ENCODE measurements at places on chromosomes 2 and 18.

- no peak for DNase-seq
Measured at GRCh38 chr2:54791831-54792230, 68.4 kb downstream of the EML6 start.

DNA sequence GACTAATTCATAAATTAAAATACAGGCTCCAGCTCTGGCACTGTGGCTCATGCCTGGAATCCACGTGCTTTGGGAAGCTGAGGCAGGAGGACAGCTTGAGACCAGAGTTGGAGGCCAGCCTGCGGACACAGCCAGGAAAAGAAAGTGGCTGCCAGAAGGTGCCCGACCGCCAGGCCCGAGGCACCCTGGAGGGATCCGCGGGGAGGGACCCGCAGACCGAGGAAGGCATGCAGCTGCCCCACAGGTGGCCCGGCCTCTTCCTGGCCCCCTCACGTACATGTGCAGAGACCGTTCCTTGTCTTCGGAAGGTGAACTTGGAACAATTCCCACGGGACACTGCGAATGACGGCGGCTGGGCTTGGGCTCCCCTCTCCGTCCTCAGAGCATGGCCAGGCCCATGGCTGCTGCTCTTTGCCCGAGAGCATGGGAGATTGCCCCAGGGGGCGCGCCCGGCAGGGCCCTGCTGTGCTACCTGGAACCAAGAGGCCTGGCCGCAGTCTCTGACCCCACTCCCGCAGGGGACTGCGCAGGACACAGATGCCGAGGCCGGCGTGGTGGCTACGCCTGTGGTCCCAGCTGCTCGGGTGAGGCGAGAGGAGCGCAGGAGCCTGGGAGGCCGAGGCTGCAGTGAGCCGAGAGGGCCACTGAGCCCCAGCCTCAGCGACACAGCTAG lies 55.6 kb upstream of the IMP4 start:
- no peak for DNase-seq

DNA sequence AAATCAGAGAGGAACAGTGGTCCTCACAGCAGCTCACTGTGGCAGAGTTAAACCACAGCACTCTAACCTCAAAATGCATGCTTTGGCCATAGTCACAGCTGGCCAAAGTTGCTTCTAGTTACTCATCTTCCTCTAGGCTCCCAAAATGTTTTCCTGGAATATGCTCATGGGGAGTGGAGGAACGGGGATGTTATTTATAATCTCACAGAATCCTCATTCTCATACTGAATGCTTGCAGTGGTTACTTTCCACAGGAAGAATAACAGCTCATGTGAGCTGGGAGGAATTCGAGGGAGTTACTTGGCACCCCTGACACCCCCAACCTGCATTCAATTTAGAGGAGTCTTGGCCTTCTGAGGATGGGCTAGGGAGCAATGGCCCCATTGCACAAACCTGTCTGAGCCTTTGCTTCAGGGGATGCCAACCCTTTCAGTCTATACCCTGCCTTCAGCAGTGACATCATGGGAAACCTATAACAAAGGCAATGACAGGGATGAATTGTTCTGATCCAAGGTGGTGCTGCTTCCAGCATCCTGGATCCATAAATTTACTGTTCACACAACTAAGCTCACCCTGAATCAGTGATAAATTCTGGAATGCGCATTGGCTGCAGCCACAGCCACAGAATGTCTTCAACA lies 22.4 kb upstream of the CCBE1 start:
- DNase-seq = no peak

- DNase-seq = no peak
Measured at GRCh38 chr18:51020536-51020935, 9.5 kb upstream of the SMAD4 start.

DNA sequence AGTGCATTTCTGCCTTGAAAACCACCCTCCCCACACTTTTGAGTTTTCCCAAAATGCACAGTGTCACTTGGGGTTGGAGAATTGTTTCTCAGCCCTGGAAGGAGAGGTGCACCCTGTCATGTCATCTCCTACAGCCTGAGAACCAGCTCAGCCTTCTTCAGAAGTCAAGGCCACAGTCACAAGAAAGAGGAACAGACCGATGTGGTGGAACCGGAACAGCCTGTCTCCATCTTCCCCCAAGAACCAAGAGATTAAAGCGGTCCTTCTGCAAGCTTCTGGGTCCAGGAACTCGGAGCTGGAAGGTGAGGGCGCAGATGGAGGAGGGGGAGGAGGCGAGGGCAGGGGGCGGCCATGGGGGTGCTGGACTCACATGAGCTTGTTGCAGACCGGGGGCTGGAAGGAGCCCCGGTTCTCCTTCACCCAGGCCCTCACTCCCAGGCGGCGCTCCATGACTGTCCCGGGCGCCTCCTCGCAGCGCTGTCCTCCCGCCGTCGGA lies 248 bp downstream of the HAAO start:
- DNase-seq = no peak

- no peak for DNase-seq
Measured at GRCh38 chr2:100818606-100819369, 1.2 kb upstream of the NPAS2 start.

- DNase-seq = no peak
Measured at GRCh38 chr2:202610380-202610779, 24.4 kb upstream of the FAM117B start.

- DNase-seq = no peak
Measured at GRCh38 chr2:216665717-216666116, 29.6 kb downstream of the IGFBP5 start.

DNA sequence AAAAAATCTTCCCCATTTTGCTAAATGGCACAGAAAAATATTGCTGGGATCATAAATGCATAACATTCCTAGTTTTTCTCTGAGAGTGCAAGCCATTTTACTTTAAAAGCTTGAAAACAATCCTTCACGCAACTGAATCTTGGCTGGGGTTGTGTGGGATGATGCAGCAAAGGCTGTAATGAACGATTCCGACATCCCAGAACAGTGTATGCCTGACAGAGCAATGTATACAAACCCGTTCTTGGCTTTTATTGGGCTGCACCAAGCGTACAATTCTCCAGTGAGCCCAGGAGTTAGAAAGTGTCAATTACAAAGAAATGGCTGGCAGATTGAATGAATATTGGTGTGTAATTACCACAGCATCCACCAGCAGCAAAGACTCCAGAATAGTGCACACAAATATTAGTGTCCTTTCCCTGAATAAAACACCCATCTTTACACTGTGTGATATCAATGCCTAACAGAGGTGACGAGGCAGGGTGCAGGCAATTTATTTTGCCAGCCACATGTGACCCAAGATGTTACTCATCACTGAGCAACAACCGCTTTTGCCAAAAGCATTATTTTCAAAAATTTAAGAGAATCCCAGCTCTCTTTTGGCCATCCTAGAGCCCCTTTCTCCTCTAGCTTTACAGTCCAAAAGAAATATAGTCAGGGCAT lies 578.6 kb upstream of the CHAC2 start:
- DNase-seq = no peak

GRCh38 chr2:241659150-241659739 lies 21.8 kb downstream of the ATG4B start:
- DNase-seq = no peak

GRCh38 chr18:67613731-67614130 lies 97.2 kb upstream of the DSEL start:
- DNase-seq = no peak

- no peak for DNase-seq
Measured at GRCh38 chr18:49223837-49224529, 236.5 kb downstream of the DYM start.

GRCh38 chr2:56287974-56288373 lies 104.2 kb downstream of the CCDC85A start:
- no peak for DNase-seq

DNA sequence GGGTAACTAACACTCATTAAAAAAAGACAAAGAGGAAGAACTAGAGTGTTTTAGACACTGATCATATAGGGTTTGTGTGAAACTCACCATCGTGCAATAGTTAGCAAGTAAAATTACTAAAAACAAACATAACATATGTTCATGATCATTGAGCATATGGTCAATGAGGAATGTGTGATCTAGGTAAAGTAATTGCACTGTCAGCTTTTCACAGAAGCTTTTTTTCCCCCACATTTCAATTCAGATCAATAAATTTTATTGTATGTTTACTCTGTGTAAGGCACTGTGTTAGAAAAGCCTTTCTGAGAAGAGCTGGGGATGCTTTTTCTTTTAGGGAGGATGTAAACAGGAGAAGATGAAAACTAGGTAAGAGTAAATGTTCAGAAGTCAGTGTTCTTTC lies 348.2 kb downstream of the LRP1B start:
- no peak for DNase-seq

DNA sequence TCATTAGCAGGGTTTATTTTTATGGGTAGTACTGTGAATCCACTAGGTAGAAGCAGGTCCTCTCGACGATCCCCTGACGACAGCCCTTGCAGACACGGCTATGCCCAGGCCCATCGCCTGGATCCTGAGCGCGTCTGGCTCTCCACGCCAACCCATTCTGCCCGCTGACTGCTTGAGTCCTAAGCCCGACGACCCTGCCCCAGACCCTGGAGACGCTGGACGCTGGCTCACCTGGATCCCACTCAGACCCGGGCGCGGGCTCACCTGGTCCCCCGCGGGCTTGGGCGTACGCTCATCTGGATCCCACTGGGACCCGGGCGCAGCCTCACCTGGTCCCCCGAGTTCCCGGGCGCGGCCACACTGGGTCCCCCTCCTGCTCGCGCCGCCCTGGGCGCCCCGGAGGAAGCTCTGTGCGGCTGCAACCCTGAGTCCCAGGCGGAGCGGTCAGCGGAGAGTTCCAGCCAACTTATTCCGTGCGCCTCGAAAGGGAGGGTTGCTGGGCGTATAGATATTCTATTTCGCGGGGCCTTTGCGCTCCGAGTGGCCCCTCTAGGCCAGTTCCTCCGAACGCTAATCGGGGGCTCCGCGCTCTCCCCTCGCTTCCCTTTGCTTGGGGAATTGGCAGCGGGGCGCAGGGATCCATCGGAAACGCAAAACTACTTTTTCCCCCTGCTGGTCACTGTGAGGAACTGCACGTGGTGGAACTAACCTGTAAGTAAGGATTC lies 22.4 kb upstream of the RMP24 start:
- peak; percentile 70 for DNase-seq

DNA sequence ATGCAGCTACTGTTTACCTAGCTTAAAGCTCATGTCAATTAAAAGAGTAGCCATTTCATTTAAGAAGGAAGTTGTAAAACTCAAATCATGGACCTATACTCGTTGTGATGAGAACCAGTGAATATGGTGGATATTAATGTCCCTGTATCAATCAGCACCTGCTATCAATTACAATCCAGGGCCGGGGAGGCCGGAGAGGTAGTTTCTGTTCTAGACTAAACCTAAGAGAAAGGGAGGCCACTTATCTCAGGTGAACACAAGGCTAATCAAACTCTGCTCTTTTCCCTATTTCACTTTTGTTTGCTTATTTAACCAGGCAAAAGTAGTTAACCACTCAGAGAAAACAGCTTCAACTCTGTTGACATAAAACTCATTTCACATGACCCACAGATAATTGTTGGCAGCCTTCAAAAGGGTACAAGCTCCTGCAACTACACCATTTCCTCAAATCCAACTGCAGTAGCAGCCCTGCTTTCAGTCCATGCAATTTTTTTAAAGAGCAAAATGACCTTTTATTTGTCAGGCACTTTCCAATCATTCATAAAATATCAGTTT lies 27.8 kb upstream of the SLC9A2 start:
- no peak for DNase-seq

- DNase-seq = peak; percentile 84
Measured at GRCh38 chr2:65300761-65301711, 73.4 kb downstream of the ACTR2 start.

- DNase-seq = no peak
Measured at GRCh38 chr2:28102455-28102874, 211.9 kb downstream of the BABAM2 start.

GRCh38 chr2:227163485-227163997 lies 464 bp downstream of the COL4A4 start:
- peak; percentile 61 for DNase-seq

- peak; percentile 12 for DNase-seq
Measured at GRCh38 chr2:158507141-158507540, 50.4 kb downstream of the PKP4 start.

DNA sequence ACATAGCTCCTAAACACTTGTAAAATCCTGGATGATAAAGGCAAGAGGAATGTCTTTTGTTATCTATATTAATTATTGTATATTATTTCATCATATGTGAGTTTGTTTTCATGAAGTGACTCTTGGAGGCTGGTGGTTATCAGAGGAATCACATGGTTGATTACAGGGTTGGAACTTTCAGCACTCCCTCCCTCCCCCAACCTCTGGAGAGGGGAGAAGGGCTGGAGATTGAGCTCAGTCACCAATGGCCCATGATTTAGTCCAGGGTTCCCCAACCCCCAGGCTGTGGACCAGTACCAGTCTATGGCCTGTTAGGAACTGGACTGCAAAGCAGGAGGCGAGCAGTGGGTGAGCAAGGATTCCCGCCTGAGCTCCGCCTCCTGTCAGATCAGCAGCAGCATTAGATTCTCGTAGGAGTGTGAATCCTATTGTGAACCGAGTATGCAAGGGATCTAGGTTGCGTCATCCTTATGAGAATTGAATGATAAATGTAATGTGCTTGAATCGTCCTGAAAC lies 37.7 kb downstream of the FBXO48 start:
- no peak for DNase-seq

DNA sequence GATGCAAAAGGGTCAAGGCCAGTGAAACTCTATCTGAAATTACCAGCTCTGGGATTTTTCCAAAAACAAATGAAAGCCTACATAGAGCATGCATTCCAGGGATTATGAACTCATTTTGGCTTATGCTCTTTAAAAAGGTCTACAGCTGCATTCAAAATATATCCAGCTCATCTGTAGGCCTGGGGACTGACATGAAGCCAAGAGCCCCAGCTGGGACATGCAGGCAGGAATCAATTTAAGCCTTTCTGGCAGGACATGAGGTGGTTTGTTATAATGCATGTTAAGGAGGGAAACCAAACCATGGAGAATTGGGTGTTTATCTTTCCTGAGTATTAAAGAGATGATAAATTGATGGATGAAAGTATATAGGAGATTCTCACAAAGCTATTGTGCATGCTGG lies 164.5 kb downstream of the RBM43 start:
- no peak for DNase-seq

DNA sequence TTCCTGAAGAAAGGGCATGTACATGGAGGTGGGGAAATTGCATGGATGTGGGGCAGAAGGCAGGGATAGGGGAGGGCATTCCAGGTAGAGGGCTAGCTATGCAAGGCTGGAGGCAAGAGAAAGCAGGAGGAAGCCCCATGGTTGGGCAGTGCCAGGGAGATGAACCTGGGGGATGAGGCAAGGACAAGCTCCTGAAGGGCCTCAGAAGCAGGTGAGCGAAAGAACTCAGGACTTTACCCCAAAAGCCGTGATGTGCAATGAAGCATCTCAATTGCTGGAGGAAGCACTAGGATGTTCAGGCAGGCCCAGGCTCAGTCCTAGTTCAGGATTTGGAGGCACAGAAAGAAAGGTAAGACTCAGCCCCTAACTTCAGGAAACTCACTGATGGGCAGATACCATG lies 117.0 kb upstream of the EPAS1 start:
- no peak for DNase-seq

- DNase-seq = no peak
Measured at GRCh38 chr2:172242961-172243360, 140.3 kb upstream of the DLX2 start.
